Chondrocyte (in vitro differentiated cells): ENCODE measurements at places on chromosomes 13 and 19. TPM values are rescaled to one million over a fixed set of nuclear protein-coding genes. Genes with fewer than 3 reads are reported as not detected.

IRGC gene
- not detected in 3 replicates for total RNA-seq

EHD2 gene
- 304 to 497 TPM (median 493 TPM) in 3 replicates for total RNA-seq

AMER2 gene
- total RNA-seq, result not detected in 3 replicates

PTBP1 gene
- 281 to 343 TPM (median 285 TPM) in 3 replicates for total RNA-seq

DAND5 gene
- 0.36 to 0.57 TPM (median 0.41 TPM) in 3 replicates for total RNA-seq

IZUMO2 gene
- not detected in 3 replicates for total RNA-seq

BEST2 gene
- total RNA-seq, result not detected in 3 replicates

ZNF426 gene
- total RNA-seq, result 15.7 to 21.7 TPM (median 17.0 TPM) in 3 replicates

ATP8A2 gene
- total RNA-seq, result 1.7 to 1.9 TPM (median 1.9 TPM) in 3 replicates

SMG9 gene
- total RNA-seq, result 46.9 to 55.4 TPM (median 47.2 TPM) in 3 replicates

KLK6 gene
- not detected in 3 replicates for total RNA-seq

ACER1 gene
- total RNA-seq, result not detected in 3 replicates

WBP4 gene
- total RNA-seq, result 5.1 to 5.8 TPM (median 5.3 TPM) in 3 replicates

LYPD3 gene
- total RNA-seq, result 0.39 to 1.0 TPM (median 0.59 TPM) in 3 replicates

LYPD4 gene
- not detected in 3 replicates for total RNA-seq

PCSK4 gene
- 3.3 to 4.0 TPM (median 3.9 TPM) in 3 replicates for total RNA-seq

PSG1 gene
- total RNA-seq, result 0.29 TPM in 1 of 3 replicates, not detected in the others

TICAM1 gene
- 6.8 to 13.2 TPM (median 12.3 TPM) in 3 replicates for total RNA-seq

ZNF726 gene
- 0.41 to 2.4 TPM (median 0.67 TPM) in 3 replicates for total RNA-seq

LILRA2 gene
- not detected in 3 replicates for total RNA-seq

CALR3 gene
- not detected in 3 replicates for total RNA-seq

GRIK5 gene
- 0.36 to 0.59 TPM (median 0.37 TPM) in 3 replicates for total RNA-seq

KLK1 gene
- not detected in 3 replicates for total RNA-seq

CEACAM1 gene
- not detected in 3 replicates for total RNA-seq

C13orf42 gene
- total RNA-seq, result not detected in 3 replicates

NLRP4 gene
- not detected in 3 replicates for total RNA-seq

COMP gene
- total RNA-seq, result 10.6 to 17.2 TPM (median 14.5 TPM) in 3 replicates

CSNK1A1L gene
- total RNA-seq, result not detected in 3 replicates

KLHL1 gene
- not detected in 3 replicates for total RNA-seq

ZNF582 gene
- total RNA-seq, result 1.6 to 4.1 TPM (median 2.3 TPM) in 3 replicates

FCER2 gene
- not detected in 3 replicates for total RNA-seq

TMEM86B gene
- 1.4 to 1.5 TPM (median 1.4 TPM) in 3 replicates for total RNA-seq

PRTN3 gene
- not detected in 3 replicates for total RNA-seq

SPACA4 gene
- not detected in 3 replicates for total RNA-seq

SCEL gene
- not detected in 3 replicates for total RNA-seq

GFY gene
- total RNA-seq, result not detected in 3 replicates

LRRC25 gene
- not detected in 3 replicates for total RNA-seq

USHBP1 gene
- total RNA-seq, result not detected in 3 replicates

LILRB3 gene
- total RNA-seq, result not detected in 3 replicates

ZSCAN5A gene
- 1.5 to 9.9 TPM (median 3.8 TPM) in 3 replicates for total RNA-seq

INAFM1 gene
- total RNA-seq, result 25.6 to 31.1 TPM (median 28.8 TPM) in 3 replicates

OR4F17 gene
- total RNA-seq, result not detected in 3 replicates

ATP5F1D gene
- 110 to 125 TPM (median 122 TPM) in 3 replicates for total RNA-seq

LRRC4B gene
- 0.31 to 1.2 TPM (median 0.52 TPM) in 3 replicates for total RNA-seq

POU4F1 gene
- total RNA-seq, result not detected in 3 replicates

PDX1 gene
- not detected in 3 replicates for total RNA-seq

YIPF2 gene
- total RNA-seq, result 74.5 to 88.2 TPM (median 76.1 TPM) in 3 replicates

TUBA3C gene
- total RNA-seq, result not detected in 3 replicates

GJB2 gene
- not detected in 3 replicates for total RNA-seq

SLC5A5 gene
- not detected in 3 replicates for total RNA-seq

LHB gene
- total RNA-seq, result not detected in 3 replicates

CLN5 gene
- total RNA-seq, result 22.7 to 37.4 TPM (median 27.2 TPM) in 3 replicates

ERICH4 gene
- not detected in 3 replicates for total RNA-seq

ATP4B gene
- not detected in 3 replicates for total RNA-seq

NKG7 gene
- total RNA-seq, result not detected in 3 replicates

ZNF208 gene
- total RNA-seq, result not detected in 3 replicates

SPTBN4 gene
- total RNA-seq, result 1.4 to 2.5 TPM (median 2.3 TPM) in 3 replicates
